Activated T-cell treated with anti-CD3 and anti-CD28 coated beads for 24 hours (primary cell): ENCODE measurements at places on chromosomes 5 and 9.

- no peak for DNase-seq
These were observed 54.5 kb upstream of the TGFBR1 start for GRCh38 chr9:99050292-99050911.

DNA sequence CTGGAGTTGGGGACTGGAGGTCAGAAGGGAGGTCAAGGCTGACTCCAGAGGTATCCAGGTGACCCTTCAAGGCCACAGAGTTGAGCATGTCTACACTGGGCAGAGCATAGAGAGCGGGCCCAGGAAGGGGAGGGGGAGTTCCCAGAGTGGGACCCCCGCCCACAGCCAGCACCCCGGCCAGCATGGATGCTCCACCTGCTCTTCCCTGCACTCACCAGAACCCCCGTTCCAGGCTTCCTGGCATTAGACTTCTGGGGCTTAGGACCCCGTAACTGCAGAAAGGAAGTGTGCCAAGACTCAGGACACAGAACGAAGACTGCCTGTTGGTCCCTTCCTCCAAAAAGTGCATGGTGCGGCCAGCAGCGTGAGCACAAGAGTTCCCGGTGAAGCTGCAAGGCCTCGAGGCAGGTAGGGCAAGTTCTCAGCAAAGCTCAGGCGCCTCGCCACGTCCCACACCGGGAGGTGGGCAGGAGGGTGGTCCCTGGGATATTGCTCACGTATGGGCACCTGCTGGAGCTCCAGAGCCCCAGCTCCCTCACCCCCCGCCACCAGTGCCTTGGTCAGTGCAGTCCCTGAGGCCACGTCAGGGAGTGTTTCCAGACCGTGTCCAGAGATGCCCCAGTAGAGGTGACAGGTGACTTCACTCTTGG, 13.8 kb downstream of the ABO start:
- no peak for DNase-seq

GRCh38 chr5:131774652-131775367, 22.0 kb downstream of the FNIP1 start:
- DNase-seq = no peak

DNA sequence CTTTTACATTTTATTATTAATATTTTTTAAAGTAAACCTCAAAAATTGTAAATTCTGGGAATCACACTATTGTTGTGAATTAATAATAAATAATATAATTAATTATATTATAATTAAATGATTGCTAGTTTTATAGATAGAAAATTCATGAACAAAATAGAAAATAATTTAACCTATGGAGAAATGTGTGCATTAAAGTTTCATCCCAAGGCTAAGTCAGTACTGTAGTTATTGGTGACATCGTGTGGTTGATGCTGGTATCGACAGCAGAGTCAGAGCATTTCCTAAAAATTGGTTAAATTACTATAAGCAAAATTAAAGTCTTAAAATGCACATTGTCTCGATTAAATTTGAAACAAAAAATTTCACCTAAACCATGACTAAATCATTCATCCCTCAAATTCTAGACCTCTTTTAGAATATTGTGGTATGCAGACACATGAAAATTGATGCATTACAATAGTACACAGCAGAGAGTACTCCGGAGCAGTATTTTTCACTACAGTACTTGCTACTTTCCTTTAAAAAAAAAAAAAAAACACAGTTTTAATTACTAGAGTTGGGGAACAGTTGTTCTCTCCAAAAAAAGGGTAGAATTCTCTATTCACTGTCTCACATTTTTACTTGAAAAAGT, 73.9 kb downstream of the RORB start:
- no peak for DNase-seq

- DNase-seq = no peak
These were observed 18.3 kb downstream of the TNIP1 start for GRCh38 chr5:151062405-151063141.

GRCh38 chr9:107054146-107054545, 191.2 kb downstream of the ZNF462 start:
- DNase-seq = no peak

DNA sequence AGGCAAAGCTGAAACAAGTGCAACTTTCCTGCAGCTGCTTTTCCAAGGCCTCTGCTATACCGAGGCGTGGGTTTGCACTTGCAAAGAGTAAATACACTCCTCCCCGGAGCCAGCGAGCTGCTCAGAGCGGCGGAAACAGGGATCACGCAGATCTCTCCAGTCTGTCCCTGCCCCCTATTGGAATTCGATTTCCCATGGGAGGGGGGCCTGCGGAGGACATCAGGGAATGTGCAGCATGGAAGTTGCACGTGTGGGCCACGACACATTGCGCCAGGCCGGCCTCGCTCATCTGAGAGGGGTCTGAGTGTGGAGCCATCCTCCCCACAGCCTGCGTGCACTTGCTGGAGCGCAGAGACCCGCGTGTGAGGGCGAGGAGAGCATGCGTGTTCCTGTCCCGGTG, 104.3 kb upstream of the PHYKPL start:
- DNase-seq = no peak

DNA sequence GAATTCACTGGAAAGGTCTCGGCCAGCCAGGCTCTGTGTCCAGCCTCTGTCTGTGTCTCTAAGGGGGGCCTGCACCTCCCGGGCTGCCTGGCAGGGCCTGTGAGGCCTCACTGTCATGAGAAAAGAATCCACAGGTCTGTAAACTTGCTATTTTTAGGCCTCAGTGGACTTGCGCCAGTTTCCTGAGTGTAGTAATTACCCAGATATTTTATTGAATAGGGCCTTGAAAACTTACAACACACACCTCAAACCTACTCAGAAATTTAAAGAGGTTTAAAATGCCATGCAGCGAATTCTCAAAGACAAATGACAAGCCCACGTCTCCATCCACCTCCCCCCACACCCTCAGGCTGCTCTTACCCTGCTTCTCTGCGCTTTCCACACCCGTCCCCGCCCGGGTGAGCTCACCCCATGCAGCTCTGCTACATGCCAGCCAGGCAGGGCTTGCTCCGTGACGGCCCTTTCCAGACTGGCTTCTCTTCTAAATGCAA, 8.8 kb upstream of the TENT4A start:
- DNase-seq = no peak

DNA sequence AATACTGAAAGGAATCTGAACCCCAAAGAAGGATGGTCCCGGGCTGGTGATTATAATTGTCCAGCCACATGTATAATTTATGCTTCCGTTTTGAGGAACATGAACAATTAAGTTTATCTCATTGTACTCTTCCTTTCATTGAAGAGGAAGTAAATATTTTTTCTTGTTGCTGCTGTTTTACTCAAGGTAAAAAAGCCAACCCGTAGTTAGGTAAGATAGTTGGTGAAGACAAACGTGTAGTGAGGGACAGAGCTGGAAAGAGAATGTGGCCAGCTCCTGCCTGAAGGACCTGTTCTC, 5.1 kb downstream of the RCL1 start:
- DNase-seq = no peak

- peak; percentile 83 for DNase-seq
These were observed 6.4 kb downstream of the SLC34A1 start for GRCh38 chr5:177390363-177391300.

DNA sequence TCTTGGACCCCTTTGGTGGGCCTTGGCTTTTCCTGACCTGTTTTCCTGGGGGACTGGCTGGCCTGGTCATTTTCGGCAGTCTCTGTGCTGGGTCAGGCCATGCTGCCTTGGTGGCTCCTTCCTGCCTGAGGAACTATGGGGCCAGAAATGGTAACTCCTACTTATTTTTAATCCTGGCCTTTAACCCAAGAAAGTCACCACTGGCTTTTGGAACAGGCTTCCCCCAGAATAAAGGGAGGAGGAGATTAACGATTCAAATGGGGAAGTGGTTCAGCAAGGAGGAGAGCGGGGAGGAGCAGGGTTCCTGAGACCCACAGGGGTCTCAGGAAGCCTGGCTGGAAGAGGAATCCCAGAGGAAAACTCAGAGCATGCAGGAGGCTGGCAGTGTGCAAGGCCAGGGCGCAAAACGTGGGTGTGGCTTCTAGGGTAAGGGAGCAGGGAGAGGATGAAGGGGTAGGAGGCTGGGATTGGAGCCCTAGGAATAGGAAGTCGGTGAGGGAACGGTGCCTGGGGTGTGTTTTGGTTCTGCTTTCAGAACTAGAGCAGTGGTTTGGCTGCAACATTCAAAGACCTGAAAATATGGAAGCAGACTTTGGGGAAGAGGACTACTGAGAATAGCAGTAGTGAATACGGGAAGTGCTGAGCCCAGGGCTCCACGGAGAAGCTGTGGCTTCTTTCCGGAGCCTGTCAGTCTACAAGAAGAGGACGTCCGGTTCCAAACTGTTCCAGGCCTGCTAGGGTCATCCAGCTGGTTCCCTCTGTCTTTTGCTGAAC, 271.1 kb upstream of the KLF4 start:
- no peak for DNase-seq

DNA sequence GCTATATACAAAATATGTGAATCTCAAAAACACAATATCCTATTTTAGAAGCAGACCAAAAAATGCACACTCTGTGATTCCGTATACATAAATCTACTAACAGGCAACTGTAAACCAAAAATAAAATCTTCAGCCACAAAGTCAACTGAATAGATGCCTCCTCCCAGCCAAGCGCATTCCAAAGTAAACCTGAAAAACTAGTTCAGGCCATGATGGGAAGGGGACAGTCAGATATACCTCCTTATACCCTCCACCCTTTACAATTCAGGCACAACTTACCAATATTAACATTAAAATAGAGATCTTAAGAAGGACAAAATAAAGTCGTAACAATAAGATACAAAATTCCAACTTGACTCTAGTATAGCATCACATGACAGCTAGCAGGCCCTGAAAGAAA, 1604.5 kb upstream of the NUDT12 start:
- no peak for DNase-seq

GRCh38 chr5:75058986-75059535, 6.7 kb upstream of the GCNT4 start:
- DNase-seq = no peak

GRCh38 chr5:159263569-159263905, 447 bp downstream of the UBLCP1 start:
- no peak for DNase-seq

- DNase-seq = no peak
These were observed 35.0 kb downstream of the PRRT1B start for GRCh38 chr9:131580358-131580757.

DNA sequence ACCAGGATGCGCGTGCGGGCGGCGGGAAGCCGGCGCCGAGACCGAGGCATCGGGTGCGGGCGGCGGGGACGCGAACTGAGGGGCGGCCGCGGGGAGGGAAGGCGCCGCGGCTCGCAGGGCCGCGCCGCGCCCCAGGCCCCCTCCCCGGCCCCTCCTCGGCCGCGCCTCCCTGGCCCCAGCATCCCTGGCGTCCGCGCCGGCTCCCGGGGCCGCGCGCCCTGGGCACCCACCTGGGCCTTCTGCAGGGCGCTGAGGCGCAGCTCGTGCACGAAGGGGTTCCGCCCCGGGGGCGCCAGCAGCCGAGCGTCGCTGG, 324 bp downstream of the LPCAT1 start:
- no peak for DNase-seq

DNA sequence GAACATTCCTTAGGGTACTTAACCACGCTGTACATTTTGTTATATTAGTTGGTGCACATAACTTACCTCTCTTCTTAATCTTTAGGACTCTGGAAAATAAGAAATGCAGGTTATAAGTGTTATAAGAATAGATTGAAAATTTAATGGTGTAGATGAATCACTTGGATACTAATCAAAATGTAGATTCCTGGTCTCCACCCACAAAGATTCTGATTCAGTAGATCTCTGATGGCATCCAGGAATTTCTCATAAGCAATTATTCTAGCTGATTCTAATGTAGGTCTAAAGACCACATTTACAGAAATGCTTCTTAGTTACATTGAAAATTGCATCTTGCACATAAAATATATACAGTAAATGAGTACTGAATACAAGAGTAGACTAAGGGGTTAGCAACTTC, 38.9 kb upstream of the ASTN2 start:
- no peak for DNase-seq

DNA sequence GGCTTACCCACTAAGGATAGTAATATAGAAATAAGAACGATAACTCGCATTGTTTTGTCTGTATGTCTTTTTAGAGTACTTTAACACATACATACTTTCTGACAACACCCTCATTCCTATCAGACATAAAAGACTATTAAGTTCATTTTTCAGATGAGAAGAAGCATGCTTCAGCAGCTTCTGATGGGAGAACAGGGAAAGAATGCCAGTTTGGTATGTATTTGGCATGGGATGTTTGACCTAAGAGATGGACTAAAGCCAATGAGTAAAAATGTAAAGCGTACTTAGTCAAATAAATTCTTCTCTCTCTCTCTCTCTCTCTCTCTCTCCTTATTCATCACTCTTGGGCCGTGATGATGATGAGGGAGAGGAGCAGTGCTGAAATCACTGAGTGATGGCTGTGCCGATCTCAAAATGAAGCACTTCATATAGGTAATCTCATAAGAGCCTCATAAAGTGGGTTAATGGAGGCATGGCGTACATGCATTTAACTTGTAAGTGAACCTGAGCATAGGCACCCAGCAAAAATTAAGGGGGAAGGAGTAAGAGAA, 71.5 kb downstream of the SLIT3 start:
- DNase-seq = no peak

GRCh38 chr5:775961-776861, 8.3 kb downstream of the ZDHHC11B start:
- DNase-seq = no peak

DNA sequence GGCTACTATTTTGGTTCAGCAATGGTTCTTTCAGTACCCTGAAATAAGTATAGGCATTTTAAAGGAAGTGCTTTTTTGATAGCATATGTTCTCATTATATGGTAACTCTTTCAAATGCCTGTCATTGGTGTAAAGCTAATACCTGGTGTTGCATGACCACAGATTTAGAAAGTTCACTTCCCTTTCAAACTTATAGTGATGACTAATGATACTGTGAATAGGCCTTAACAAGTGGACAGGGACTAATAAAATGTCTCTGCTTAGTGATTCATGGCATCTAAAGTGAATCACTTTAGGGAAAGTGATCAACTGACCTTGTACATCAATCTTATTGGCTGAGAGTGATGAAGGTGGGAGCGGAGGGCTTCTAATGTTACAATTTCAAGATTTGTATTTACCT, 21.6 kb downstream of the MRPL22 start:
- DNase-seq = no peak

GRCh38 chr5:128966375-128966774, 1.1 kb downstream of the SLC27A6 start:
- no peak for DNase-seq

DNA sequence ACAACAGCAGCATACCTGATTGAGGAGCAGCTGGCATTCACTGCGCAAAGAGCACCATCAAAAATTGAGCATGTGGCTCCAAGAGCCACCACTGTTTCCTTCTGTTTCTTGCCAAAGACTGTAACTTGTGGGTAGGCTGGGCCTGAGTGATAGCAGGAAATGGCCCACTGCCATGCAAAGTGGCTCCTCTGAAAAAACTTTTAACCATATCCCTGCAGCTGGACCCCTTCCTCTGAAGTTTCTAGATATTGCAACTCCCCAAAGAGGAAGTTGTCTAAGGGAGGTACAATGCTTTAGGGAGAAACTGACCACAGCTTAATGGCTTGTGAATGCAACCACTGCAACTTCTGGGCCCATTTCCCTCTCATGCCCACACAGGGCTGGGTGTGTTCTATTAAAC, 355.4 kb upstream of the PDE4D start:
- DNase-seq = no peak
